Thyroid gland (tissue), 4 donors: ENCODE measurements at places on chromosomes 7 and 10. TPM values are rescaled to one million over a fixed set of nuclear protein-coding genes. Genes with fewer than 3 reads are reported as not detected.

DNA sequence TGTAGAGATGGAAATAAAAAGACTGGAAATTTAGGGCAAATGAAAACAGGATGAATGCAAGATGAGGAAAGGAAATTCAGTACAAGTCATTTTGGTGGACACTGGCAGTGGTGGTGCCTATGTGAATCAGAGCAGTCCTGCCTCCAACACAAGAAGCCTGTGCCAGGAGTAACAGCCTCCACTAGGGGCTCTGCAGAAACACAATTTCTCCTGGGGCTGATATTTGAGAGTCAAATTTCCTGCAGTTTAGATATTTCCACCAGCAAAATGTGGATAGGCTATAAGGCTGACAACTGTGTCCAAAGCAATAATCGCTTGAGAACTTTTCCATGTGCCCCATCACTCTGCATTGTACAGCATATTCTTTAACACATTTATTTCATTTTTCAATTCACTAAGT, 4.7 kb upstream of the PLXDC2 start:
- DNase-seq, result peak; percentile 44

DNA sequence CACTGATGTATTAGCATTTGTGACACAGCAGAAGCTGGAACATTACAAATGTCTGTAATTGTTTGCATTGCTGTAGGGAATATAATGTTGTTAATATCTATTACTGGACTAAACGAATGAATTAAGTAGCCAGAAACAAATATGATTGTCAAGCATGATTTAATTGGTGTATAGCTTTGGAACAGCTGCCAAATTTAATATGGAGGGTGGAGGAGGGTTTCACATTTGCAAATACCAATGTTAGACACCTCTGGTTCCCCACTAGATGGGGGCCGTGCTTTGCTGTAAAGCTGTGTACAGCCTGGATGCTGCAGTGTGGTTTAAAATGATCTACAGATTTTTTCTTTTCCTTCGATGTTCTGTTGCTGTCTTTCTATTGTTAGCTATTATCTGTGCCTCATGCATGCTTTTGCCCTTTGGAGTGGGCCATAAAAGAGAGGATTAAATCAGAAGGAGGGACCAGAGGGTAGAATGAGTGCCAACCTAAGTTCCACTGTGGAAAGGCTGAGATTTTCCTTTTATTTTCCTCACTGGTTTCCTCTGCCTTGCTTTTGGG, 23.1 kb downstream of the DNAJB9 start:
- DNase-seq, result no peak

DNA sequence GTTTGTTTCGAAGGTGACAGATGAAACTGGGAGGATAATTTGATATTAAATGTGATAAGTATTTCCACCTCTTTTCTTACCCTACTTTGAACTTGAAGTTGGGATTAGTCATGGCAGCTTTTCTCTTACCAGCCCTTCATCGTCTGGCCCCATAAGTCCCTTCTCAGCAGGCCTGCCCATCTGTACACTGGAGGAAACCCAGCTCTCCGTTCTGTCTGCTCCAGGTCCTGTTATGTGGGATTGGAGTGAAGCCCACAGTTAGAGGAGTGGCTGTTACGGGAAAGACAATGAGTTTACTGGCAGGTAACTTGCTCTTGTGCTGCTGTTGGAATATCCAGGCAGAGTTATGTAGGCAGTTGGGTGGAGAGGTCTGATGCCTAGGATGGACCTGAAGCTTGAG, 127.3 kb downstream of the CAMK1D start:
- no peak for DNase-seq

TBXAS1 gene
- total RNA-seq, result 5.1 TPM

MYOZ1 gene
- 7.0 TPM for total RNA-seq
